ENCODE measurements at places on chromosomes 1 and 21. TPM values are rescaled to one million over a fixed set of nuclear protein-coding genes. Genes with fewer than 3 reads are reported as not detected.

- DNase-seq: no peak
These were observed 37.2 kb upstream of the TRAPPC10 start for GRCh38 chr21:43974791-43975468.

COL11A1 gene
- total RNA-seq: 1.7 TPM

DNA sequence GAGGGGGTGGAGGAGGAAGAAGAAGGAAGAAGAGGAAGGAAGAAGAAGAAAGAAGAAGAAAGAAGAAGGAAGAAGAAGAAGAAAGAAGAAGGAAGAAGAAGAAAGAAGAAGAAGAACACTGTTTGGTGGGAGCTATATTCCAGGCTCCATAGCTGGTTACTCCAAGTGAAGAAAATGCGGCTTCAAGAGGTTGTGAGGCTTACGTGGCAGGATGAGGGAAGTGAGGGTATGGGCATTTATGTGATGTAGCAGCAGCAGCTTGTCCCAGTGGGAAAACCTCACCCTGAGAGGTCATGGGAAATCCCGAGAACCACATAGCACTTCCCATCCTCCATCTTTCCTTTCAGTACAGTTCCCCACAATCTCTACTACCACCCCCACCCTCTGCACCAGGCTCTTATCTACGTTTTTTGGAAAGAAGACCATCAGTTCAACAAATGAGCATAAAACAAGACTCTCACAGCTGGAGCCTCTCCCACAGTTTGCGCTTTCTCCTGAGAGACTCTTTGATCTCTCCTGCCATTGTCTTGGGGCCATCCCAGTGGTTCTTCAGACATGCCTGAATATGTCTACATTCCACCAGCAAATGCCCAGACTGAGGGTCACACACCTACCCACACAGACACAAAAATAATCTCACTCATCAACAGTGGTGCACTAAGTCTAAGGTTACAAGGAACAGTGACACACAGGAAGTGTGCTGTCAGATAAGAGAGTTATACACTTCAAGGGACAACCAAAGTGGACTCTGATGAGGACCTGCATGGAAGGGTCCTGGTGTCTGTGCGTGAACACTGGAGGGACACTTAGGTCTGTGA, 77.9 kb upstream of the KCNJ15 start:
- no peak for DNase-seq

IL12RB2 gene
- 7.1 TPM for total RNA-seq

- no peak for DNase-seq
These were observed 176.1 kb downstream of the SLC45A1 start for GRCh38 chr1:8493916-8494540.

DNA sequence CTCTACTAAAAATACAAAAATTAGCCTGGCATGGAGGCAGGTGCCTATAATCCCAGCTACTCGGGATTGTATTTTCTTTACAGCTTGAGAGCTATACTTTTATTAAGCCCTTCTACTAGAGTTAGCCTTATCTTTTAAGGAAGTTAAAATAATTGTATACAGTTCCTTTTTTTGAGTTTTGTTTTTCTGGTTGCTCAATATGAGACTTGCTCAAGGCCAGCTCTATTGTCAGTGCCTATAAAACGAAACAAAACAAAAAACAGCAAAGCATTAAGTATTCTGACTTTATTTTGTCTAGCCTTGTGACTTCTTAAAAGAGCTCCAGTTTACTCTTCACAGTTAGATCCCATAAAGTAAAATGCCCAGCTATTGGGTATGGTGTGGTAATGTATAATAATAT, 17.2 kb downstream of the PKN2 start:
- DNase-seq: no peak

MTX1 gene
- total RNA-seq: 40.8 TPM

AVPR1B gene
- total RNA-seq: not detected

GRCh38 chr1:201226178-201226514, 35.5 kb downstream of the IGFN1 start:
- DNase-seq: no peak

SMCP gene
- not detected for total RNA-seq

FCGR1A gene
- total RNA-seq: 63.8 TPM

DNA sequence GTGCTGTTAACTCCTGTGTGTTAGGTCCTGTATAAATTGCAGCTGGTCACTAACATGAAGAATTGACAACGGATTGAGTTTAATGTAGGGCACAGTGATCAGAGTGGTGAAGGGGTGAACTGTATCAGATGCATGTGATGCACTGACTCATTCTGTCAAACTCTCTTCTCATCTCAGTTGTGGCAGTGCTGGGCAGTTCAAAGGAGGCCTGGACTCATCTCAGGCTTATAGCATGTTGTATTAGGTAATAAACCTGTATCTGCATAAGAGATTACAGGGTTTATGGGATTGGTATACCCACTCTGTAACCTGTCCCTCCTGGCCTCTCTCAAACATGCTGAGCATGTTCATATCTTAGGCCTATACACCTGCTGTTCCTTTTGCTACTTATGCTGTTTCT, 12.4 kb upstream of the GBP3 start:
- no peak for DNase-seq

DNA sequence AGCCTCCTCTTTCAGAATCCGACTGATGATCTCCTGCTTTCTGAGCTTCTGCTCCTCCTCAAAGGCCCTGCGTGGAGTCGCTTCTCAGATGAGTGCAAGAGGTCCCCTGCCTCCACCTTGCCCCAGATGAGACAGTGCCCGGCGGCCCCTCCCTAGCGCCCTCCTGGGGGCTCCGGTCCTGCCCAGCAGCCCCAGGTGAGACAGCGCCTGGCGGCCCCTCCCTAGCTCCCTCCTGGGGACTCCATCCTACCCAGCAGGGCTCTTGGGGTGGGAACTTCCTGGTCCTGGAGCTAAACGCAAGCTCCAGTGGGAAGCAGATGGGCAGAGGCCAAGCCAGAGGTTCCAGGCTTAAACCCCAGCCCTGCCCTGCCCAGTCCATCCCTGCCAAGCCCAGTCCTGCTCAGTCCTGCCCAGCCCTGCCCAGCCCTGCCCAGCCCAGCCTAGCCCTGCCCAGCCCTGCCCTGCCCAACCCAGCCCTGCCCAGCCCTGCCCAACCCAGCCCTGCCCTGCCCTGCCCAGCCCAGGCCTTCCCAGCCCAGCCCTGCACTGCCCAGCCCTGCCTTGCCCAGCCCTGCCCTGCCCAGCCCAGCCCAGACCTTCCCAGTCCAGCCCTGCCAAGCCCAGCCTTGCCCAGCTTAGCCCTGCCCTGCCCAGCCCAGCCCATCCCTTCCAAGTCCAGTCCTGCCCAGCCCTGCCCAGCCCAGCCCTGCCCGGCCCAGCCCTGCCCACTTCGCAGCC, 34.6 kb downstream of the CFAP74 start:
- DNase-seq: no peak

DNA sequence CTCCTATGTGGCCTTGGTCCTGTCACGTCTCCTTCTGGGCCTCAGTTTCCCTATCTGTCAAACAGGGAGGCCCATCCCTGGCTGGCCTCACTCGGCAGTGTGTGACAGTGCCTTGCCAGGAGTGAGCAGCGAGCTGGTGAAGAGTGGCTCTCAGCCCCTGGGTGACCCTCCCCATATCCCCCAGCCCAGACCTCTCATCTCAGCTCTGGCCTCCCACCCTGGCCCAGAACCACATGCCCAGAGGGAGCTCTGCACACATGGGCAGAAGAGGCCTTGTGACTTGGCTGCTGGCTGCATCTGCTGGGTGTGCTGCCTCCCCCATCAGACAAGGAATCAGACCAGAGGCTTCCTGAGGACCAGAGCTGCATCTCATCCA, 19.5 kb upstream of the PADI1 start:
- no peak for DNase-seq

FAM163A gene
- total RNA-seq: not detected

RHD gene
- not detected for total RNA-seq

KRTAP10-11 gene
- total RNA-seq: not detected

- no peak for DNase-seq
These were observed 23.3 kb downstream of the PLA2G5 start for GRCh38 chr1:20093303-20093702.

DNA sequence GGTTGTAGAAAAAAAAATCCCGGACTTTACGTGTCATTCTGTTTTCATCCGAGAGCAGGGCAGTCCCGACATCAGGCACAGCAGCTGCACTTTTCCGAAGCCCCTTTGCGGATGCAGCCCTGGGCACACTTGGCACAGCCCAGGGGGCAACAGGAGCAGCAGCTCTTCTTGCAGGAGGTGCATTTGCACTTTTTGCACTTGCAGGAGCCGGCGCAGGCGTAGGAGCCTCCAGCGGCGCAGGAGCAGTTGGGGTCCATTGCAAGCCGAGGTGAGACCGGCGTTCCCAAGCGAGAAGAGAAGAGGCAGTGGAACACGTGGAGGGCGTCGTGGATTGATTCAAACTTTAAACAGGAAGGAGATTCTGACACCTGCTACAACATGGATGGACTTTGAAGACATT, at the start of gene MT1HL1:
Gene MT1HL1, minus strand, starts transcription at position 326 of the 400 bp plus-strand sequence. Its CDS starts 69 bp downstream, at position 257.
- no peak for DNase-seq

DNA sequence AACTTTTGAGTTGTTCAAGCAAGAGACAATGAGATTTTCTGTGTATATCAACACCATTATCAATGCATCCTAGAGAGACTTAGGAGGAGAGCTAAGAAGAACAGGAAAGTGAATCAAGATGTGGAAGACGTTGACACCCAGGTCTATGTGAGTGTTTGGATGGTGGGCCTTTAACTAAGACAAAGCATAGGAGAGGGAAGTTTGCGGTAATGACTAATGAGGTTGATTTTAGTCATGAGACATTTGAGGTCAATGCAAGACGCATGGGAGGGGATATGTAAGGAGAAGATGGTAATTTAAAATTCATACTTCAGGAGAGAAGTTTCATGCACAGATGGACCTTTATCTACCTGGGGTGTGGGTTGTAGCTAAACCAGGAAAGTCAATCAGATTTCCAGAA, 269.6 kb downstream of the VAV3 start:
- DNase-seq: no peak

GRCh38 chr21:17513214-17514123, 626 bp downstream of the CXADR start:
- DNase-seq: no peak

RXRG gene
- 0.96 TPM for total RNA-seq

CLDN17 gene
- not detected for total RNA-seq

CYP4Z1 gene
- total RNA-seq: 2.5 TPM

DNA sequence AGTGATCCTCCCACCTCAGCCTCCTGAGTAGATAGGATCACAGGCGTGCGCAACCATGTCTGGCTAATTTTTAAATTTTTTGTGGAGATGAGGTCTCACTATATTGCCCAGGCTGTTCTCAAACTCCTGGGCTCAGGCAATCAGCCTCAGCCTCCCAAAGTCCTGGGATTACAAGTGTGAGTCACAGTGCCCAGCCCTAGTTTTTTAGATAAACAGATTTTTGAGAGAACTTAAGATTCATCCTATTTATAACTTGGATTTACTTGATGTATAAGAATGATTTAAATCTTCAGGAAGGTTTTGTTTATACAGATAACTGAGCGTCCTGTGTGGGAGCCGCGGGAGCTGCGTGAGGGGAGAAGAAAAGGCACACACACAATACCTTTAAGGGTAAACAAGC, 26.2 kb downstream of the HEYL start:
- no peak for DNase-seq

DNA sequence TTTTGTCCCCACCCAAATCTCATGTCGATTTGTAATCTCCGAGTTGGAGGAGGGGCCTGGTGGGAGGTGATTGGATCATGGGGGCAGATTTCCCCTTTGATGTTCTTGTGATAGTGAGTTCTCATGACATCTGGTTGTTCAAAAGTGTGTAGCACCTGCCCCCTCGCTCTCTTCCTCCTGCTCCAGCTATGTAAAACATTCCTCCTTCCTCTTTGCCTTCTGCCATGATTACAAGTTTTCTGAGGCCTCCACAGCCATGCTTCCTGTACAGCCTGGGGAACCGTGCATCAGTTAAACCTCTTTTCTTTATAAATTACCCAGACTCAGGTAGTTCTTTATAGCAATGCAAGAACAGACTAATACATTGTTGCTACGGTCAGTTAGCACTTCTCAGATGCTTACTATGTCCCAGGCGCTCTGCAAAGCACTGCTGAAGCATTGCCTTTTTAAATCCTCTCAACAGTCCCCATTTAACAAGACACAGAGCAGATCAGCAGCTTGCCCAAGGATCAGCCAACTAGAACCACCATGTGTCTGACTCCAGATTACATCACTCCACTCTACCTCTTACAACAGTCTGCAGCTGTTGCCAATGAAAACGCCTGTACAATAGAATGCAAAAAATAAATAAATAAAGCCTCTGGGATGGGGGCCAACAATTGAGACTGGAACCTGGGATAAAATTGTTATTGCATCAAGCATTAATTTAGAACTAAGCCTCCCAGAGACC, 52.4 kb upstream of the USP1 start:
- no peak for DNase-seq

GRCh38 chr1:113872219-113872935, 865 bp upstream of the PTPN22 start:
- DNase-seq: no peak

DNA sequence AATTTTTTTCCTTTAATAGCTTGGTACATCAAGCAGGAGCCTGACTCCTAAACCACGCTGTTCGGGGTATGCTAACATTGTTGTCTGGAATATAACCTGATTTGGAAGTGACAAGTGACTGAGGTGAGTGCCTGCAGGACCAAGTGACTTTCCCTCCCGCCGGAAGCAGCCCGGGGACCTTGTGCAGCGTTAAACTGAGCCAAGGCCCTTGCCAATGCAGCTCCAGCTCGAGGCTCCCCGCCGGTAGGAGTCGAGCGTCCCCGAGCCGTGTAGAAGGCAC, 716 bp upstream of the MTARC1 start:
- DNase-seq: no peak

DNA sequence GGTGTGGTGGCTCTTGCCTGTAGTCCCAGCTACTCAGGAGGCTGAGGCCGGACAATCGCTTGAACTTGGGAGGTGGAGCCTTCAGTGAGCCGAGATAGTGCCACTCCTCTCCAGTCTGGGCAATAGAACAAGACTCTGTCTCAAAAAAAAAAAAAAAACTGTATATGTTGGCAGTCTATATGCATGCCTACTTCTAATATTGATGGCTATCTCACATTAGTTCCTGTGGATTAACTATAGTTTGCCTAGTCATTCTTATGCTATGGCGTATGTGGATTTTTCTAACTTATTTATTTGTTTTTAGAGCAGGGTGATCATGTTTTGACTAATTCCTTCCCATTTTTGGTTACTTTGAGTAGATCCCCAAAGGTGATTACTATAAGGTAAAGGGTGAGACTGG, 9.4 kb downstream of the GSTM1 start:
- DNase-seq: no peak

RASAL2 gene
- 17.5 TPM for total RNA-seq
